Left ventricle myocardium superior (tissue), 1 donor: ENCODE measurements at places on chromosomes 12 and 14. TPM values are rescaled to one million over a fixed set of nuclear protein-coding genes. Genes with fewer than 3 reads are reported as not detected.

Gene CMTM5
- not detected for total RNA-seq

Gene LPAR5
- 8.6 TPM for total RNA-seq

Gene NPAS3
- 1.1 TPM for total RNA-seq

Gene GUCY2C
- total RNA-seq, result not detected

Gene CLEC1B
- total RNA-seq, result not detected

Gene SPRING1
- 9.2 TPM for total RNA-seq

Gene BCL2L14
- total RNA-seq, result not detected

Gene PTPRO
- 0.94 TPM for total RNA-seq

Gene PAX9
- total RNA-seq, result not detected

Gene OAS2
- total RNA-seq, result 8.0 TPM

Gene BIN2
- total RNA-seq, result 1.7 TPM

Gene SNW1
- total RNA-seq, result 49.8 TPM

Gene ITGB7
- total RNA-seq, result 1.3 TPM

Gene TMEM229B
- 2.2 TPM for total RNA-seq

Gene TMEM30B
- 0.42 TPM for total RNA-seq

Gene ADSS1
- 226 TPM for total RNA-seq

Gene GALNT9
- total RNA-seq, result 1.6 TPM

Gene SLCO1A2
- total RNA-seq, result not detected

Gene SPIC
- total RNA-seq, result not detected

Gene PLA2G1B
- not detected for total RNA-seq

Gene OR6C4
- not detected for total RNA-seq

Gene MAGOHB
- total RNA-seq, result 11.5 TPM

Gene TAS2R7
- total RNA-seq, result not detected
